ENCODE measurements at places on chromosomes 13 and 19.

DNA sequence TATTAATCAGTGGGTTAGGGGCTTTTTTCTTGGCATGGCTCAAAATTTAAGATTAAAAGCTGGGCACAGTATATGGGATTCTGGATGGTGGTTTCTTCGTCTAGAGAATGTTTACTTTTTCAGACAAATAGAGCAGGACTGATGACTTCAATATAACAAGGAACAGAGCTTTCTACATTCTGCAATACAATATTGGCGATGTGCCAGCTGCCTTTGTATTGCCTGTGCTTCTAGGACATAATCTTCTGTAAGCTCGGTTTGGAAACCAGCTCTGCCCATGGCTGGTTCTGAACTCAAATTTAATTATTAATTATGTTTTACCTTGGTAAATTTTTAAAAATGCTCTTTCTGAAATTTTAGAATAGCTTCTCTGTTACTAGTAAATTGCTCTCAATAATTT lies 139.1 kb upstream of the TRPC4 start:
- DNase-seq, result no peak

DNA sequence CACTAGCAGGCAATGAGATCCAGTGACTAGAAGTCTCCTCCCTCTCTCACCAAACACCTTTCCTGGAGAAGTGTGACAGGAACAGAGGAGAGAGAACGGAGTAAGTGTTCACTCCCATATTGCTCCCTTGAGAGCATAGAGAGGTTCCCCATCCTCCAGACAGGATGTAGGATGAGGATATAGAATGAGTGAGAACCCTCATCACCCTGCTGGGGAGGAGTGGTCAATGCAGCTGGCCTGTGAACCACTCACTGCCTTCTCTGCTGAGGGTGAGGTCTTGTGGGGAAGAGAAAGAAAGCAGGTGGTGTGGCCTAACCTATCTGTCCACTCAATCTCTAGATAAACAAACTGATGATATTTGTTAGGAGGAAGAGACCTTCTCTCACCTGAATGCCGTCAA lies 386.6 kb downstream of the PCDH20 start:
- no peak for DNase-seq

DNA sequence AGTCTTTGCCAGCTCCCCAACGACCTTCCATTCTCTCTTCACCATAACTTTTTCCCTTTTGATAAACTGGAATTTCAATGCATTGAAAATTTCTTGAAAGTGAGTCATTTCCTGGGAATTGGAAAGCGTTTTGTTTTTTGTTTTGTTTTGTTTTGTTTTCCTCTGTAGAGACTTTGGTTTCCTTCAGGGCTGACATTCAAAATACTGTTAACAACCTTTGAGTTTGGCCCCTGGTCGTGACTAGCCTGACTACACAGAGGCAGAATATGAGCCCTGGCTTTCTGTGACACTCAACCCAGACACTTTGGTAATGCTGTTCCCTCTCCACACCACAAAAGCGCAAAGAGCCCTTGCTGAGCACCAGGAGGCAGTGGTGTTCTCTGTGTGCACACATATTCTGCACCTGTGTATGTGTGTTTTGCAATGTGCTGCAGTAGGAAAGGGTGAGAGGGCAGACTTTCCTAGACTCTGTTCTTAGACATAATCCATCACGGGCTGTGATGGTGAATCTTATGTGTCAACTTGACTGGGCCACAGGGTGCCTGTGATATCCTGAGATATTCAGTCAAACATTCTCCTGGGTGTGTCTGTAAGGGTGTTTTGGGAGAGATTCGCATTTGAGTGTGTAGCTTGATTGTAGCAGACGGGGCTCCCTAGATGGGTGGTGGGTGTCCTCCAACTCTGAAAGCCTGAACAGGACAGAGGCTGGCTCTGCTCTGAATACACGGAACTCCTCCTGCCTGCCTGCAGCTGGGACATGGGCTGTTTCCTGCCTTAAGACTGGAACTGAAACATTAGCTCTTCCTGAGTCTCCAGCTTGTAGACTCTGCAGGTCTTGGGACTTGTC lies 29.5 kb upstream of the ANKRD10 start:
- peak; percentile 49 for DNase-seq

GRCh38 chr19:2411709-2412108 lies 15.7 kb downstream of the TIMM13 start:
- DNase-seq, result no peak

DNA sequence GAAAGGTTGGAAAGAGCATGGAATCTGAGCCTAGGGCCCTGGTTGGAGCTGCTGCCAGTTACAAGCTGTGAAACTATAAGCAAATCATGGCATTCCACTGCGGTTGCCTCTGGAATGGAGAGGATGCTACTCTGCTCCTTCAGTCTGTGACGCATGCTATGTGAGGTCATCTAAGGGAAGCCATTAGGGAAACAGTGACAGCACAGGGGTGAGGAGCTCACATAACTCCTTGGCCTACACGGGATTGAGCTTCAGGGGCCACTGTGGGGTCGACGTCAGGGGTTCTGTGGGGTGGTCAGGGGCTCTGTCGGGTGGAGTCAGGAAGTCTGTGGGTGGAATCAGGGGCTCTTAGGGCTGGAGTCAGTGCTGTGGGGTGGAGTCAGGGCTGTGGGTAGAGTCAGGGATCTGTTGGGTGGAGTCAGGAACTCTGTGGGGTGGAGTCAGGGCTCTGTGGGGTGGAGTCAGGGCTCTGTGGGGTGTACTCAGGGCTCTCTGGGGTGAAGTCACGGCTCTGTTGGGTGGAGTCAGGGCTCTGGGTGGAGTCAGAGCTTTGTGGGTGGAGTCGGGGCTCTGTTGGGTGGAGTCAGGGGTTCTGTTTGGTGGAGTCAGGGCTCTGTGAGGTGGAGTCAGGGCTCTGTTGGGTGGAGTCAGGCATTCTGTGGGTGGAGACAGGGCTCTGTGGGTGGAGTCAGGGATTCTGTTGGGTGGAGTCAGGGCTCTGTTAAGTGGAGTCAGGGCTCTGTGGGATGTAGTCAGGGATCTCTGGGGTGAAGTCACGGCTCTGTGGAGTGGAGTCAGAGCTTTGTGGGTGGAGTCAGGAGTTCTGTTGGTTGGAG lies 35.8 kb upstream of the MEDAG start:
- DNase-seq, result peak; percentile 30

DNA sequence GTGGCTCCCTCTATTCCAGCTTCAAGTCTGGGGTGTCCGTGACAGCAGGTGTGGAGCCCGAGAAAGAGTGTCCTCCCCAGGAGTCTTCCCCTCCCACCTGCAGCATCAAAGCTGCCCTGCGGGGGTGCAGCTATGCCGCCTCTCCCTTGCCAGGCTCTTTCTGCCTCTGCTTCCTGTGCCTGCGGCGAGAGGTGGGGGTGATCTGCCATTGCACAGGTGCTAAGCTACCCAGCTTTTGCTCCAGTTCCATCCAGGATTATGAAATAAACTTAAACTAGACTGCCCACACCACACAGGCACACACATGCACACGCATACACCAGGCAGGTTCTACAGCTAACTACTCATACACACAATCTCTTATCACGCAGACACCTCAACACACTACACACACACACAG lies 104.7 kb upstream of the CLDN10 start:
- no peak for DNase-seq

DNA sequence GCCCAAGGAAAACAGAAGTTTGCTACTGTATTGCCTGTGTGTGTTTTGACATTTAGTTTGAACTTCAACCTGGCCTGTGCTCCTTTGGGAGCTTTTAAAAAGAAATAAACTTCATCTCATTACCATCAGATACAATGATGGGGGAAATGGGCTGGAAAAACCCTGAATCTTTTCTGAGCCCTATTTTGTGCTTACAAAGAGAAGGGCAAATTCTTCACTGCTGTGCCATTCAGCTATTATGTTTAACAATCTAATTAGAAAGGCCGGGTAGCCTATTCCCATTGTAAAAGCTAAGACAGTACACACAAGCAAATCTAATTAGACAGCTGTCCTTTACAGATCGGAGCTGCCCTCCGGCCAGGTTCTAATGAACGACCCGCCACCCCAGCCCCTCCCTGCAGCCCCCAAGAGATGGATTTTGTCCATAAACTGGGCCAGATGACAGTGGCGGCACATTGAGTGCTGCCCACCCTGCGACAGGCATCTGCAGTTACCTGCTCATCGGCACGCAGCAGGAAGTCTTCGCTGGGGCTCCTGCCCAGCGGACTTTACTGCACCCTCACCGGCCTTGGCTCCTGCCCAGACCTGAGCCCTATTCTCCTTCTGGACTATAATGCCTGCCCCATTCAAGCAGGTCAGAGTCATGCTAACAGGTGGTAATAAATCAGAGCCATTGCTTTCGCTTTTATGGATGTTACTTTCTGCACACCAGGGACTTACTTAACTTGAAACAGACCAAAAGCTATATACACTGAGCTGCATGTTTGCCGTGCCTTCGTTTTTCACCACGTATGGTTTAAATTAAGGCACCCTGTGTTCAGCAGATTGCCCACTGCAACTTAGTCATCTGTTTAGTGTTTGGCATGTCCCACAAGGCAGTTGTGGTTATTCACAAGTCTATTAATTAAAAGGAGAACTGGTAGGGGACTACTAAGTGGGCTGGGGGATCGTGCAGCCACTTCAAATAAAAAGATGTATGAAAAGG lies 549.6 kb downstream of the FGF9 start:
- no peak for DNase-seq

- DNase-seq, result no peak
Measured at GRCh38 chr19:49201042-49201441, 43.5 kb downstream of the TRPM4 start.

DNA sequence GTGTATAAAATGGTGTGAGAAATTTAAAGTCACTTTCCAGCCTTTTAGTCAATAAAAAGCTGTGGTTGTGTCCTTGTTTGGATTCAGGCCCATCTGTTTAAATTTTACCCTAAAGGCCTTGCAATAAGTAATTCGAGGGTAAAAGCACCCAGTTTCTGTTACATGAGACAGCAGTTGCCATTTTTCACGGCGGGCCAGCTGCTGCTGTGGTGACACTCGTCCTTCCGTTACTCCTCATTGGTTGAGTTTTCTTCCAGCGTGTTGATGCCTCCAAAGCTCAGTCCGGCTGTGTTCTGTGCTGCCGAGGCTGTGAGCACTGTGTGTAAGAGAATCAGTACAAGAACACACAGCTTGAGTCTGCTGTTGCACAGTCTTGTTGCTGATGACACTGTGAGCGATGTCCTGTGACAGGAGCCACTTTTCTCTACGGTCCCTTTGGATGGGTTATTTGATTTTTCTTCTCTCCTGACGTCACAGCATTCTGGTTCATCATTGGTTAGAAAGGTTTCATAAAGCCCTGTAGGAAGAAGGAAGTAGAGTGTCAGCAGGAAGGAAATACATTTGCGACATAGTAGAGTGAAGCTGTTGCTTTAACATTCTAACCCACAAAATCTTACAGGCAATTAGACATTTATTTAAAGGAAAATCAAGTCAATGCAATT lies 602.5 kb upstream of the ARGLU1 start:
- DNase-seq, result no peak

DNA sequence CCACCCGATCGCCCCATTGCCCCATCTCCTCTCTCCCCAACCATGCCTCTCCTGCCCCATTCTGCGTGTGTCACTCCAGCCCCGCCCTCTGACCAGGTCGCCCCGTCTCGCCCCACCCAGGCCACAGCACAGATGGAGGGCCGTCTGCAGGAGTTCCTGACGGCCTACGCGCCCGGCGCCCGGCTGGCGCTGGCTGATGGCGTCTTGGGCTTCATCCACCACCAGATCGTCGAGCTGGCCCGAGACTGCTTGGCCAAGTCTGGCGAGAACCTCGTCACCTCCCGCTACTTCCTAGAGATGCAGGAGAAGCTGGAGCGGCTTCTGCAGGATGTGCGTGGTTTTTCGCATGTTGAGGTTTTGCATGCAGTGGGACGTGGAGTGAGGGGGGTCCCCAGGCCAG lies 26.2 kb downstream of the MAST3 start:
- DNase-seq, result no peak

- no peak for DNase-seq
Measured at GRCh38 chr13:40515702-40516101, 150.7 kb downstream of the FOXO1 start.

- peak; percentile 15 for DNase-seq
Measured at GRCh38 chr19:14978161-14978776, 1.4 kb downstream of the SLC1A6 start.

DNA sequence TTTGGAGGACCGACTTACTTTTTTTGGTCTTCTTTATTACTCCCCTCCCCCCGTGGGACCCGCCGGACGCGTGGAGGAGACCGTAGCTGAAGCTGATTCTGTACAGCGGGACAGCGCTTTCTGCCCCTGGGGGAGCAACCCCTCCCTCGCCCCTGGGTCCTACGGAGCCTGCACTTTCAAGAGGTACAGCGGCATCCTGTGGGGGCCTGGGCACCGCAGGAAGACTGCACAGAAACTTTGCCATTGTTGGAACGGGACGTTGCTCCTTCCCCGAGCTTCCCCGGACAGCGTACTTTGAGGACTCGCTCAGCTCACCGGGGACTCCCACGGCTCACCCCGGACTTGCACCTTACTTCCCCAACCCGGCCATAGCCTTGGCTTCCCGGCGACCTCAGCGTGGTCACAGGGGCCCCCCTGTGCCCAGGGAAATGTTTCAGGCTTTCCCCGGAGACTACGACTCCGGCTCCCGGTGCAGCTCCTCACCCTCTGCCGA lies 409 bp downstream of the FOSB start:
- DNase-seq, result no peak

DNA sequence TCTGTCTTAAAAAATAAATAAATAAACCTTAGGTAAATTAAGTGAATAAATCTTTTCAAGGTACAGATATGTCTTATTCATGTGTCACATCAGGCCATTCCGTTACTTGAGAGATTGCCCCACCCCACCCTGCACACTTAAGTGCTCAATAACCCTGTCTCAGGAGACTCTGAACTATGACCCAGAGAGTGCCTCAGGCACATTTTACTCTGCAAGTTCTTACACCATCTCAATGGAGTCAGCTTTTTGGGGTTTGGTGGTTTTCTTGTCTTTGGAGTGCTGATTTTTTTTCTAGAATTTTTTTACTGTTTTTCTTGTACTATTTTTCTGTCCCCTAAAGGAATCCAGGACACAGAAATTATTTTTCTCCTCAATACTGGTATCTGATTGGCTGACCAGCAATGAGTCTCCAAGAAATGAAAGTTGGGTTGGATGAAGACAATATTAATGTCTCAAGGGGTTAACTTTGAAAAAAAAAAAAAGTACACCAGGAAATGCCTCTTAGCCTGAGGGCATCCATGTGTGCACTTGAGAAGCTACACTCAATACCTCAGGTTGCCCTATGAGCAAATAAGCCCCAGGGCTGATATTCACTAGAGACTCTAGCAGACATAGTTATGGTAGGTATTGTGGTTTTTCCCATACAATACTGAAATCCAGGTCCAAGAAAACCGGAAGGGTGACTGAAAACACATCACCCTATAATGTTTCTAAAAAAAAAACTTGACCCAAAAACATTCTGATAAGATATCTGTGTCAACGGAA lies 114.6 kb upstream of the ZNF91 start:
- DNase-seq, result no peak

GRCh38 chr13:46140044-46140443 lies 35.2 kb upstream of the CPB2 start:
- DNase-seq, result no peak
